ENCODE measurements at places on chromosomes 5 and 9. TPM values are rescaled to one million over a fixed set of nuclear protein-coding genes. Genes with fewer than 3 reads are reported as not detected.

DNA sequence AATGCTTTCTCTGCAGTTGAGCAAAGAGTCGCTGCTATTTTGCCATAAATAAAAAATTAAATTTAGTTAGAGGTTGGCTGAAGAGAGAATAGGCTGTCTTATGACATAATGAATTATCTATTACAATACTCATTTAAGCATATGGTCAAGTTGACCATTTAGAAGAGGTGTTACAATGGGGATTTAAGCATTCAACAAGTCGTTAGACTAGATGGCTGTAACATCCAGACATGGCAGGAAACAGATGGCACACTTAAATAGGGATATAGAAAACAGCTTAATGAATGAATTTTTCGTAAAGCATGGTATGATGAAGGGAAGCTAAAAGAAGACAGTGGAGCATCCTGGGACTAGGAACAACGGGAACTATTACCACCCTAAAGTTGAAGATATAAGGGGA, 160.3 kb upstream of the PTPRD start:
- no peak for DNase-seq

DNA sequence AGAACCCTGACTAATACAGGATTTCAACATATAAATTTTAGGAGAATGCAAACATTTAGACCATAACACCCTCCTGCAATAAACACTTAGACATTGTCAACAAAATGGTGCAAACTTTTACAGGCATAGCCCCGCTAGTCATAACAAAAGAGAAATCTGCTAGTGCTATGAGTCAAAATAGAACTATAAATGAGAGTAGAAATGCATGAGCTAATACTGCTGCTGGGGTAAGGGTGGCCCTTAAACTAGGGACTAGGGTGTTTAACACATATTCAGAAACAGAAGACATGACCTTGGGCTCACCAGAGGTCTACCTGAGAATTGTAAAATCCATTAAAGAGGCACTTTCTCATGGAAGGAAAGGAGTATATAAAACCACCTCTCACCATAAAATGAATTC, 131.6 kb downstream of the TLR4 start:
- no peak for DNase-seq

DNA sequence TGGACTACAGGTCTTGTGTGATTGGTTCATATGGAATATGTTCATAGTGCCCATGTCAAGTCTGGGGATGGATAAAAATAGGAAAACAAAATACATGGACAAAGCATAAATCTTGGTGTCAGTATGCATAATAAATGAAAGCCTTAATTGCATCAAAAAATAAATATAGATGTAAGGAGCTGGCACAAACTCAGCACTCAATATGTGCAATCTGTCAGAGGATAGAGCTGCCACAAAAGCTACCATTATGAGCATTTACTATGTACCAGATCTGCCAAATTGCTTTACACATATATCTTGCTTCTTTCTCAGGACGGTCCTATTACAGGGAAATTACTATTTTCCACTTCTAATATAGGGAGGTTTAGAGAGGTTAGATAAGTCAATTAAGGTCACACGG, 18.2 kb upstream of the TMED7 start:
- DNase-seq, result no peak

DNA sequence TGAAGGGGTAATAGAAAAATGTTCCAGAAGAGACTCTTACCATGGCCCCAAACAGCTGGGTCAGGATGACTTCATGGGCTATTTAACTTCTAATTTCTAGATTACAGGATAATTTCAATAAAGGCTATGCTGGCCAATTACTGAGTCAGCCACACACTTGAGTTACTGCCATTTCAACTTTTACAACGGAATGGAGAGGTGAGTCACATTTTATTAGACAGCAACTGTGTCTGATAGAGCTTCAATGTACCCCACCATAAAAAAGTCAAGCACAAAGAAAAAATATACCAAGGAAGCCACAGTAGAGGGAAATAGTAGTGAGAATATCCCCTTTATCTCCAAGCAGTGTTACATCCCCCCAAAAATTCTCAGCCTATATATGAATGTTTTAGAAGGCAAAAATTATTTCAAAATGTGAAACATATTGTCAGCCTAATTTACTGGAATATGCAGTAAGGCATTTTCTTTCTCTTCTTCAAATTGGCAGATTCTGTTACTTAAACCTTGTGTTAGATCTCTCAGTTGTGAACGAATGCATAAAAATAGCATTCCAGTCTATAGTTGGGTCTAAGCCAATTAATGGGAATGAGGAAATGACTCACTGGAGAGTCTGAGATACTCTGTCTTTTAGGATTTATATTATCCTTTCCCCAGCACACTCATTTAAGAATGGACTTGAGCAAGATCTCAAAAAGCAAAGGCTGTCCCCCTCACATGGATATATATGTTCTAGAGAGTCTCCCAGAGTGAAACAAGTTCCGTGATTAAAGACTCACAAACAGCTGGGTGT, 47.1 kb upstream of the RAI14 start:
- no peak for DNase-seq

GRCh38 chr9:99030092-99030511, 74.8 kb upstream of the TGFBR1 start:
- DNase-seq, result peak; percentile 14

GRCh38 chr9:2255128-2255527, 240.0 kb downstream of the SMARCA2 start:
- no peak for DNase-seq

DNA sequence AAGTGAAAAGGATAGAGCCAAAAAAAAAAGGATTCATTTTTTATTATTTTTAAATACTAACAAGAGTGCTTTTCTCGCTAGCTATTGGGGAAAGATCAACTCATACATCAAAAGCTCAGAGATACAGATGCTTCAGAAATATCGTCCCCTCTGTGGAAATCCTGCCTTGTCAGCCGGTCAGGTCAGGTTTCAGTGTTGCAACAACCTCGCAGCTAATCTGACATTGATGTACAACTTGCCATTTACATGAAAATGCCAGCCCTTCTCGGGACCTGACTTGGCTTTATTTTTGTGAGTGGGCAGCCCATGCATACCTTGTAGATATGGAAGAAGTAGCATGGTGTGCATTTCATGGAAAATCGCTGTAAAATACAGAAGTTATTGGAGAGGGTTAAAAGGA, 358.8 kb upstream of the ADAMTS16 start:
- no peak for DNase-seq

GRCh38 chr5:56350597-56351170, 117.6 kb upstream of the ANKRD55 start:
- peak; percentile 51 for DNase-seq

DNA sequence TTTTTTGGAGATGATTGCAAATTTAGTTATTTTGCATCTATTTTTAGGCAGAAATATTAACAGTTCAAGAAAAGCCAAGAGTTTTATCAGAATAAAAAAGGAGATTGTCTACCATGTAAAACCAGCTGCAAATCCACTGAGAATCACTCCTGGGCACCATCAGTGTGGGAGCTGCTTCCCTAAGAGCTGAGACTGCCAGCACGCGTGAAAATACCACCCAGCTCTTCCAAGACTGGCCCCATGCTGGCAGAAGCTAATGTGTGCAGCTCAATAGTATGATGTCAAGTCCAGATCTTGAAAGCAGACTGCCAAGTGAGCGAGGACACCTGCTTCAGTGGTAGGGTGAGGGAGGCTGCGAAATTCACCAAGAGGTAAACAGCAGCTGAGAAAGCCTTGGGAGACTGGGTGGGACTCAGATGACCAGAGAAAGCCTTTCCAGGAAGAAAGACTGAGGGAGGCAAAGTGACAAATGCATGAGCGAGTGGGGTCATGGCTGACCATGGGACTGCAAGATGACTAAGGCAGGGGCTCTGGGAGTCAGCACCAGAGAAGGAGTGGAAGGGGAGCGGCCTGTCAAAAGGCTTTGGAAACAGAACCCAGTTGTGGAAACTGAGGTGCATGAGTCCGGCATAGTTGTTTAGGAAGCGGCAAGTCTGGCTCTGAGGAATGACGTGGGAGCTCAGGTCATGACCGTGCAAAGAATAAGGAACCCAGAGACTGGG, 200.9 kb downstream of the GADD45G start:
- DNase-seq, result no peak

DNA sequence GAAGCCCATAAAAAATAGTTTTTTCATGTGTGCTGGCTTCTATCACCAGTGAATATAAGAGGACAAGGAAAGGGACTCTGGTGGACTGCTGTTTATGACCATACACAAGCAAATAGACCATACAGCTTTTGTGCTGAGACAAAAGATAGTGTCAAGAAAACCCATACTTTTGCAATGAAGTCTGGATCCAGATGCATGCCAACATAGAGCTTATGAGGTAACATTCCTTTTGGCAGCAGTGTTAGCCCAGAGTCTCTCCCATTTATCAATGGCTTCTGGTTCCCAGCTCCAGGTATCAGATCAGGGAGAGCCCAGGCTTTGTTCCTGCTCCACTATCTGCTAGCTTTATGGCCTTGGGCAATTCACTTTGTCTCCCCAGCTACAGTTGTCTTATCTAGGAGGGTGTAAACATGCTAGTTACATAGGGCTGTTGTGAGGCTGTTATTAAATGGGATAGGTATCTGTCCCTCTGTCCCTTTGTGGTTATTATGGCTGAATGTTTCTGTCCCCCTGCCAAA, 55.6 kb downstream of the CCDC192 start:
- no peak for DNase-seq

- no peak for DNase-seq
Observed at GRCh38 chr9:101991926-101992325, 253.5 kb upstream of the GRIN3A start.

DNA sequence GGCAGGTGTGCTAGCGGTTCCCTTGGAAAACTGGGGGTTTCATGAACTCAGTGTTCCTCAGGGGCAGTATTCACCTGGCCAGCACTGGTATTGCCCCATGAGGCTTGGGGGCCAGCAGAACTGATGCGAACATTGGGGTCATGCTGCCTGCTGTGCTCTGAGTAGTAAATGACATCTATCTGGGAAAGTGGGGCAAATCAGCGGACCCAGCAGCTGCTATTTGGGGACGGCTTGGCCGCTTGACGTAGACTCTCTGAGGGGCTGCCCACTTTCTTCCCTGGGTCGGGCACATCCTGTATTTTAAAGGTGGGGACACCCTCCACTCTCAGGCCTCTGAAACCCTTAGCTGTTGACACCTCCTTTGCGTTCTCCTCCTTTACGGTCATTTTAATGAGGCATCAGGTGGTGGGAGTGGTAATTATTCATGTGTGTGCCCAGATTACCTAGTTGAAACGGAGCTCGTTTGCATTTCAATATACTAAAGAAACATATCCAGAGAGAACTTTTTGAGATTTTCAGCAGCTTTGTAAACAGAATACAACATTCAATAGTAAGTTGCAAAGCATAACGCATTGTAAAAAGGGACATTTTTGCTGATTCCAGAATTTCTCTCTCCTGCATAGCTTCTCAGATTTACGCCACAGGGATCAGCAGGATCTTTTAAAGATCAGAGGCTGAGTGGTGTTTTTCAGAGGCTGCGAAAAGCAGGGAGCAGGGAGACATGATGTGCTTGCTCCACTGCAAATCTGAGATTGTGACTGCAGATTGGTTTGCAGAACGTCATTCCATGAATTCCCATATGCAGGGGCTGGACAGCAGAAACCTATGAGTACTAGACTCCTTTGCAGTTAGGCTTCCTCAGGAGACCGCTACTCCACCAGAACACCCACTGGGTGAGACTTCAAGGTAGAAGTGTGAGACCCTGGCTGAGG, 56.8 kb upstream of the ZFR start:
- no peak for DNase-seq

The RLN1 gene
- total RNA-seq, result not detected

The BSPRY gene
- 10.2 TPM for total RNA-seq

The NPR3 gene
- total RNA-seq, result 1.4 TPM

Data from ureter (tissue), 1 donor.